ENCODE measurements at places on chromosomes 6 and 20.

- no peak for DNase-seq
Measured at GRCh38 chr6:22413681-22414311, 117.0 kb upstream of the PRL start.

- no peak for DNase-seq
Measured at GRCh38 chr6:125486881-125487280, 185.1 kb upstream of the HDDC2 start.

DNA sequence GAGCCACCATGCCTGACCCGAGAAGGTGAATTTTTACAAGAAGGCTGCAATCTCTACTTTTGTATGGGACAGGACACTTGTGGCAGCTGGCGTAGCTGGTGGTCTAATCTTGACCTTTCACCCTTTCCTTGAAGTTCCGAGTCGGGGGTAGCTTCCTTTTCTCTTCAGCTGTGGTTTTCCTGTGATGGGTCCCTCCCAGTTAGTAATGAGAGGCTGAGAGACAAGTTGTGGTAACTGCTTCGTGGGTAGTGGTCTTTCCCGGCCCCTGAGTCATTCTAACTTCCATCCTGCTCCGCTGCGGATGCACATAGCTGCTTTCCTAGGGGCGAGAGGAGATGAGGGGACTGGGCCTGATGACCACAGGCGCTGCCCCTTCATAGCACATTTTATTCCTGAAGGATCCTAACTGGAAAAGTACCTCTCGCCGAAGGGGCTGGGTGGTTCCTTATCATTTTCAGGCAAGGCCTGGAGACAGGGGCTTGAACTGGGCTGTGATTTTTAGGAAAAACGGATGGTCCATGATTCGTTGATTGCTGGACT is 3.1 kb downstream of the SYNJ2 start:
- no peak for DNase-seq

DNA sequence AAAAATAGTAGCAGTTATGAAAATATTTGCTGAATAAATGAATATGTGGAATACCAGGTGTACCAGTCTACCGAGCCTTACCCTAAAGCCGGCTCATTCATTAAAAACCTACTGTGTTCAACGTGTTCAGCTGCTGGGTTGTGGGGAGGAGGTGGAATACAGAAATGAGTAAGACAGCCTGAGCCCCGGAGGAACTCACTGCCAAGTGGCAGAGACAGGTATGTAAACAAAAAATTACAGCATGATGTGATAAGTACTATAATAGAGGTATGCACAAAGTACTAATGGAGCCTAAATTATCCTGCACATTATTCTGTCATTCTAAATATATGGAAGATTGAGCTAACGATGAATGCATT is 6.8 kb upstream of the ADTRP start:
- DNase-seq = no peak

GRCh38 chr20:60192326-60192725 is 234.1 kb downstream of the CDH26 start:
- DNase-seq = no peak

DNA sequence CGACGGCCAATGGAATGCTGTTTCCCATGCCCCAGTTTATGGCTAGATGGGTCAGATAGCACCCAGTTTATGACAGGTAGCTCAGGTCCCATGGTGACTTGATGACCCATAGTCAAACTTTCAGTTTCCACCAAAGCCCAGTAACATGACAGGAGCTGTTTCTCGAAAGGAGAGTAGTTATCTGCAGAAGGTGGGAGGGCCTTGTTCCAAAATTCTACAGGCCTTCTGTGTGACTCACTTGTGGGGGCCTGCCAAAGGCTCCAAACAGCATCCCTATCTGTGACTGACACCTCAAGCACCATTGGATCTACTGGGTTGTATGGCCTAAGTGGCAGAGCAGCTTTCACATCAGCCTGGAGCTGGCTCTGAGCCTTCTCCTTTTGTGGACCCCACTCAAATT is 379.7 kb upstream of the MANEA start:
- DNase-seq = no peak

GRCh38 chr6:102686461-102686860 is 1293.0 kb downstream of the GRIK2 start:
- DNase-seq = no peak

DNA sequence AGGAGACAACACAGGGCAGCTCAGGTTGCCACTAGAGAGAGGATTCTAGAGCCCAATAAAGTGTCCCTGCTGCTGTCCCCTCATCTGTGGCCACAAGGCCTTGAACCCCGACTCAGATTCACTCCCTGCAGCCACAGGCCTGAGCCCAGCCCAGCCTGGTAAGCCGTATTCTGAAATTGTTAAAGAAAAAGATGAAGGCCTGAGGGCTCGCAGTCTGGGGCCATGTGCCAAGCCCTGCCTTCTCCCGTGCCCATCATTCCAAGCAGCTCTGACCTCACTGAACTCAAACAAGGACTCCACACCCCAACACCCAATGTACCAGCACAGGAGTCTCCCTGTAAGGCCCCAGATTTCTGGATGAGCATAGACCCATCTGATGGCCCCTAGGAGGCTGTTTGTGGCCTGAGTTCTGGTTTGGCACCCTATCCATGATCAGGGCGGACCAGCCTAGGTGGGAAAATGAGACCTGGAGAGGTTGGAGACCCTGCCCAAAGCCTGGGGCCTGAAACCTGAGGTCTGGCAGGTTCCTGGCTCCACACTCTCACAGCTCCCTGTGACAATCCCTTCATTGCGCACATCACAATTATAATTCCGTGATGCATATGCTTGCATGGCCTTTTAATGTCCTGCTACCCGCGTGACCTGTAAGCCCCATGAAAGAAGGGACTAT is 62.0 kb upstream of the TOP1 start:
- no peak for DNase-seq

GRCh38 chr20:10111139-10111958 is 76.6 kb downstream of the ANKEF1 start:
- DNase-seq = no peak

GRCh38 chr6:130598021-130598989 is 228.9 kb upstream of the SMLR1 start:
- no peak for DNase-seq

DNA sequence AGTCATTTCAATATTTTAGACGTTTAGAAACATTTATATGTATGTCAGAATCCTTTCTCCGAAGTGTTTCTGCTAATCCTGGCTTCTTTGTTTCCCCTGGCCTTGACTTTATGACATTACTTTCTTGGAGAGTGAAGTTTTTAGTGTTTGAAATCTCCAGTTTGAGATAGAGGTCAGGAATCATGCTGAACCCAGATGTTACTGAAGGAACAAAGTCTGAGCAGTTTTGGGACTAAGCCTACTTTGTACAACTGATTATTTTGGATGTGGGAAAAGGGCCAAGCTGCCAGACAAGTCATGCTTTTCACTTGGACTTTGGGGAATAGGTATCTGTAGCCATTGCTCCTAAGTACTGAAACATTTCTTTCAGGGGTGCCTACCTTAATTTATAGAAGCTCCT is 2.3 kb downstream of the RNF144B start:
- DNase-seq = no peak

DNA sequence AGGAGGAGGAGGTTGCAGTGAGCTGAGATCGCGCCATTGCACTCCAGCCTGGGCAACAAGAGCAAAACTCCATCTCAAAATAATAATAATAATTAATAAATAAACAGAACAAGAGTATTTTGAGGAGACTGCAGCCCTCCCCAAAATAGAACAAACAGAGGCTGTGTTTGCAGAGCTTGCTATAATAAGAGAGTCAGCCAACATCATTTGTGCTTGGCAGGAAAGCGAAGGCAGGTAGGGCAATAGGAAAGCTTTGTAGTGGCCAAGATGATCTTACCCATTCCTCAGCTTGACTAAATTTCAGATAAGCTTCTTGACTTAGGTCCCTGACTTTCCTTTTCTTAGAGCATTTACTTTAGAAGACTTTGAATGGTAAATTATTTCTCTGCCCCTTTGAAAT is 6.7 kb downstream of the C6orf141 start:
- DNase-seq = no peak

DNA sequence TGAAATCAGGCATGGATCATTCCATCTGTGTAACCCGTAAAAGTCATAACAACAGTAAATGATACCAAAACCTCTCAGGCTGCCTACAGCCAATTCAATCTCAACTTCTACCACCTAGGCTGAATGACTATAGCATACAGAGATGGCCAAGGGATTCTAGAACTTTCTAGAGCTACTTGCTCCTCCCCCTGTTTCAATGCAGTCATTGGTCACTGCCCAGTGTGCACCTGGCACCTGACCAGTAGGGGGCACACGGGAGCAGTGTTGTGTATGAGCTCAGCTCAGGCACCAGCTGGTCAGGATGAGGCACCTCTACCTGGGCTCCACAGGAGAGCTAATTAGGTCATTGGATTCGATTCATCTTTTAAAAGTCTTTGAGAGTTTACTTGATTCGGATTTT is 86.2 kb downstream of the PLEKHG1 start:
- peak; percentile 75 for DNase-seq

DNA sequence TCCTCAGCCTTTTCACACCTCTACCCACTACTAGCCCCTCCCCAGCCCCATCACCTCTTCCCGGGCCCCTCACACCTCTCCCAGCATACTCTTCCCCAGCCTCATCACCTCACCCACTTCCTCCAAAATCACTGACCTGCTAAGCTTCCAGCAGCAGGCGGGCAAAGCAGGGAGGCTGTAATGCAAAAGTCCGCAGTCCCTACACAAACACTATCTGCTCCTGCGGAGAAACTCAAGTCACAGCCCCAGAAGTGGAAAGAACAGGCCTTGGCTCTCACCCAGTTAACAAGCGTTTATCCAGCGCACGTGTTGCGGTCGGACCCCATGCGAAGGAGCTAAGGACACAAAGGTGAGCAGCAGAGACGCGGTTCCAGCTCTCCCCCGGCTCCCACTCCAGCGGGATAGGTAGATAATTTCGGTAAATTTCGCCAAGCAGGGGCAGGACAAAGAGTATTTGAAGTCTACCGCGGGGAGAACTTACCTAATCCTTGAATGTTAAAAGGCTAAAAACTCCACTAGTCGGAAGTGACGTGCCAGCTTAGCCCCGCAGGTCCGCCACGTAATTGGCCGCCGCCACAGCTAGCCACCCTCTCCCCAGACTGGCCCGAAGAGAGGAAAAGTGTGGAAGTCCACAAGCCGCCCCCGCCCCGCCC is 728 bp upstream of the TRIM39 start:
- peak; percentile 88 for DNase-seq

- DNase-seq = peak; percentile 78
Measured at GRCh38 chr6:1596088-1596852, 13.4 kb upstream of the FOXC1 start.

DNA sequence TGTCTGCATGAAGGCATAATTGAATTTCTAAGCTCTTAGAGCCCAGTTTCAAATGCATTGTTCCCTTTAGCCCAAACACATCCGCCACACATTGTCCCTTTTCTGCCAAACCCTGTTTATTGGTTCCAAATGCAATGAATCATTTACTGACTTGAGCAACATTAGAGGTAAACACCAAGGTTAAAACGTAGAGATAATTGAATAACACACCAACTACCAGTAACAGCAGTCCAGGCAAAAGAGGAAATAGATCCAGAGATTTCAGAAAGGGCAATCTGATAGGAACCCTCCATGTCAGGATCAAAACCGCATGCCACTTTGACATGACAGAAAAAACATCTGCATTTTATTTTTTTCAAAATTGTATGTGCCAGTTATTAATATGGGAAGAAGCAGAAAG is 114.8 kb downstream of the PKHD1 start:
- no peak for DNase-seq

DNA sequence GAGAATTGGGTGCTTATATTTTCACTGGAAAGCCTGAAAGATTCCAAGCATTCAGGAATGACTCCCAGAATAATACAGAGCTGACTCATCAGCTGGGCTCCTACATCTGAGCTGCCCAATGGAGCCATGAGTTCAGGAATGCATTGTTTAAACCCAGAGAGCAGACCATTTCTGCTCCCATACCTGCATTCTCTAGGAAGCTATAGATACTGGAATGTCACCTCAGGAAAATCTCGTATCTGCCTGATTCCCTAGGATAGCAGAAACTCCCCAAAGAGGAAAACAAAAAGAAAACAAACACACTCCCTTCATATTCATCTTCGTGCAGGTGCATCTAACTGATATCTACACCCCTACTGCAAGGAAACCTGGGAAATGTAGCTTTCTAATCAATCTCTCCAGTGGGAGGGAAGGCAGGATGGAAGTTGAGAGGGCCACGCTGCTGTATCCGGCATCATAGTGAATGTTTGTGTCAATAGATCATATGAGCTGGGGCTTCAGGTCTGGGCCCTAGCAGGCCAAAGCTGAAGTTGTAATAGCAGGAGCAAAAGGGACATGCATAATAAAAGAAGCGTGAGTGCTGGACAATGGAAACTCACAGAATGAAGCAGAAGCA is 8.2 kb upstream of the SLC2A12 start:
- no peak for DNase-seq

DNA sequence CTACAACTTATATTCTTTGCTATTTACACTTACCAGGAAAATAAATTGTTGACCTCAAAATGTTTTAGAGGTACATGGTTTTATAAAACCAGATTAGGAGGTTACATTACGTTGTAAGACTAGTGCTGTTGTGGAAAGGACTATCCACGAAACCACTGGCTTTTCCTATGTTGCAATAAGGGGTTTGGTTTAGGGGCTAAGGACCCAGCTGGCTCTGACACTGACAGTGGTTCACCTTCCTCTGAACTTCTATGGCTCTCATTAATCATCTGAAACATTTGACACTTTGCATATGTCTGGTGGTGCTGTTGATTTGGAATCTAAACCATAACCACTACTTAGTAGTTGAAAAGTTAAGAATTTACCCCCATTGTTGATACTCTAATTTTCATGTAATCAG is 186.7 kb downstream of the NKAIN2 start:
- no peak for DNase-seq

DNA sequence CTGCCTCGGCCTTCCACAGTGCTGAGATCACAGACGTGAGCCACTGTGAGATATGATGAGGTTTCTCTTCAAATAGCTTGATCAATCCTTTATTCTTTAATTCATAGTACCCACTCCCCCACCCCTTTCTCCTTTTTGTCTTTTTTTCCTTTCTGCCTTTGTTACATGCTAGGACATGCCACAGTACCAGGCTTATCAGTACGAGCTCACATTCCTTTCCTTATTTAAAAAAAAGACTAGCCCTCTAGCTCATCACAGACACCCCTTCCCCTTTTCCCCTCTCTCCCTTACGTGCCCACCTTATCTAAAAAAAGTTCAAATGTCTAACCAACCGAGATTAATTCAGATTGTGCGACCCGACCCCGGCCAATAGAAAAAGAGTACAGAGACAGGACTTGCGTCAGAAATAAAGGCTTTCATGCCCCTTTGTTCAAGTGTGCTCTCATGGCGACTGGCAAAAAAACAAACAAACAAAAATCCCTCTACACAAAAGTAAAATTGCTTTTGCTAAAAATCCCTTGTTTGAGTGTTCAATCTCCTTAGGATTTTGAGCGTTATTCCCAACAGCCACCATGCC is 49.2 kb downstream of the MRAP2 start:
- DNase-seq = no peak
